ENCODE measurements at places on chromosomes 16 and 17.

DNA sequence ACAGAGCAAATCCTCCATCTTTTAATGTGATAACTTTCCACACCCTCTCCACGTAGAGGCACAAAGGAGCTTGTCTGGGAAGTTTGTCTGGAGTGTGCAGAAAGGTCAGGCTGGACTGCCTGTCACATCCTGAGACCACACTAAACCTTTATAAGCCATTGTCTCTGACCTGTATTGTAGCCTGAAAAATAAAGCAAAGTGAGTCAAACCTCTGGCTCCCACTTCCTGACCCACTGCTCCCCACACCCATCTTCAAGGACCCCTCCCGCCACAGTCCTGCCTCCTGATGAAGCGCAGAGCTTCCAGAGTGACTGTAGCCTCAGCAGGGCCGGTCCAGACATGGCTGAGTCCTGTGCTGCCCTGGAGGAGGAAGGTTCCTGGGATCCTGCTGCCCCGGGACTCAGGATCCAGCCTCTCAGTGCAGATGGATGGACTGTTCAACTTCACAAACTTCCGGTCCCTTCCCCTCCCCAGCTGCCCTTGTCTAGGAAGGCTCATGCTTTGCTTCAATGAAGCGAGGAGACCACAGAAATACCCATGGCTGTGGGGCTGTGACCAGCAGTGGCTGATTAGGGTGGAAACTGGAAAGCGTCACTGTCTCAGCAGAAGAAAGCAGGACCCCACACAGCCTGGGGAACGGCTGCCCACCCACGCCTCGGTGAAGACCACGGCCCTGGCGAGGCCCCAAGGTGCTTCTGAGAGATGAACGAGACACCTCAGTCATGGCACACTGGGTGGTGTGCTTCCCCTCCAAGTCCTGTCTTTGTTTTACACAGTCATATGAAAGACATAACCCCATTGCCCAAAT is 30.9 kb upstream of the CLEC18B start:
- no peak for DNase-seq

DNA sequence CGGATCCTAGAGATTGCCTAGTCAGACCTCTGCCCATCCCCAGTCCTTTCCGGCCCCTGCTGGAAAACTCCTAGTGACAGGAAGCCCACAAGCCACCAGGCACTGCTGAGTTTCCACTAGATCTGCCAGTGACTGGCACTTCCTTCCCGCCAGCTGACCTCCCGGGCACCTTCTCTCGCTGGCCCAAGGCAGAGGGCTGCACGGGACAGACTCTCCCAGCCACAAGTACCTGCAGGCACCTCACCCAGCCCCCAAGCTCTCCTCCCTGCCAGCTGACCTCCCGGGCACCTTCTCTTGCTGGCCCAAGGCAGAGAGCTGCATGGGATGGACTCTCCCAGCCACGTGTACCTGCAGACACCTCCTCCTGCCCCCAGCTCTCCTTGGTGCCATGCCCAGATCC is 66.3 kb upstream of the DOC2B start:
- DNase-seq: no peak

DNA sequence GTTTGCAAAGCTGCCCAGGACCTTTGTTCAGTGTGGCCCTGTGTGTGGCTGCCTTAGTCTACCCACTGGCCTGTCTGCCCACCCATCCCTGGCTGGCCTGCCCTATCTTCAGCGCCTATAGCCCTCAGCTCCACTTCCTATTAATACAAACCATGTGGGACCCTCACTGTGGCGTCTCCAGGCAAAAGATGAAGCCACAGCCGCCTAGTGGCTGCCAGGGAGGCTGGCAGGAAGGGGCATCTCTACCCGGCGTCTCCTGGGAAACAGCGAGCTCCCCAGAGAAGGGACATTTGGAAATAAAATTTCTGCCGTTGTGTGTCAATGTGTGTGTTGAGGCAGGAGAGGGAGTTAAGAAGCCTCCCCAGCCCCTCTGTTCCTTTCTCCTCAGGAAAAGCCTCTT is 31.5 kb downstream of the NEUROD2 start:
- DNase-seq: no peak

DNA sequence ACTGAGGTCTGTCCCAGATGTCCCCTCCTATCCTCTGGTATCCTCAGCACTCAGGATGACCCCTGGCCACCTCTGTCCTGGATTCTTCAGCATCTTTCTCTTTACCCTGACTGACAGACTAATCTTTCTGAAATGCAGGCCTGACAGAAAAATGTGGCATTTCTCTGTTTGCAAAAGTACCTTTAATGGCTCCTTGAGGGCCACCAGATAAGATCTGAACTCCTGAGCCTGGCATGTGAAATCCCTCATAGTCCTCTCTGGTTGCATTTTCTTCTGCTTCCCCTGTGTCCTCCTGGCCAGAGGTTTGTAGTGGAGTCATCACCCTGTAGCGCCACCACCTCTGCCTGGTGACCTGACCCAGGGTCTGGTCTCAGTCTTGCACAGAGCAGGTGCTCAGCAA is 2.0 kb upstream of the ELMO3 start:
- no peak for DNase-seq

GRCh38 chr16:714558-715476 is at the start of gene METRN:
Gene METRN, plus strand, starts transcription at chr16:715118. Its CDS starts 172 bp downstream, at chr16:715290.
- DNase-seq: no peak

DNA sequence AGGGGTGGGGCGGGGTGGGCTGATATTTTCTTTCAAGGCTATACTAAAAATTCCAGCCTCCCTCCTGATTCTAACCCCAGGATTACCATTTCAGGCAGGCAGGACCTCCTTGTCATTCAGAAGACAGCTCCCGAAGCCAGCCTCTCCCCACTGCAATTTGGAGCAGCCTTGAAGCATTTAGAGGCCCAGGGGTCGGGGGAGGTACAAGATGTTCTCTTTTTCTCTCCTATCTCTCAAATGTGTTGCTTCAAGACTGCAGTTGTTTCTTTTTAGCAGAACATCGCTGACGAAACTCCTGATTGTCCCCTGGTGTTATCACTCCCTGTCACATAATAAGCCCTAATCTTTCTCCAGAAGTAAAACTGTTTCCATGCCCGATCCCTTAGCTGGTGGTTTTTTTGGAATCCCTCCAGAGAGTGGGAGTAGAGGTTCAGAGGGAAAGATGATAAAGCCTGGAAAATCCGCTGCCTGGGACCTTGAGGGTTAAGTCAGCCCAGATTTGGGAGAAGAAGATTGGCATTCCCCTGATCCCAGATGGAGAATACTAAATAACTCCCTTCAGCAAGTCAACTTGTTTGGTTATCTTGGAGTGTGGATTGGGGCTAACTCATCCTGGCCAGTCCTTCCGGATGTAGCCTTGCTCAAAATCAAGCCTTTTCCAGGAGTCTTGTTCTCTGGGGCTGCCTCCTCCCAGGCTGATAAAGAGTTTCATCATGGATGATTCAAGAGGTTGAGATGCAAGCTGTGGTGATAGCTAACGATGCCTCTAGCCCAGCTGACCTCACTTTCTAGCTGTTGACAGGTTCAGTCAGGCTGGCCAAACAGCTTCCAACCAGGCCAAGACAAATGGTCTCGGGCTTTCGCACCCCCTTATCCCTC is 71.3 kb downstream of the SOX9 start:
- DNase-seq: peak; percentile 34

GRCh38 chr16:17395849-17396480 is 74.8 kb downstream of the XYLT1 start:
- no peak for DNase-seq

DNA sequence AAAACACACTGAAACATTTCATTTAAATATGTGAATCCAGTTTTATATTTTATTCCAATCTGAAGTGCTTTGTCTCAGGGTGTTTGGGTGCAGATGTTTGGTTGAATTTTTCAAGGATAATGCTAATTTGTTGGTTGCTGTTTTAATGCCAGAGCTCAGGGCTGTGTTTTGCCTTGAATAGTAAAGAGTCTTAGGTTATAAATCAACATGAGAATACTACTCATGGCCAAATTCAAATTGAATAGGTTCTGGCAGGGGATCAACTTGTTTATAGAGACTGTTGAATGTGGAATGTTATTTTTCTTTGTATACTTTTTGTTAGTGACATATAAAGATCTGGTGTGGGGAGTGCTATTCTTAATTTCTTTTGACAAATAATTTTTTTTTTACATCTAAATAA is 18.8 kb downstream of the TOM1L1 start:
- no peak for DNase-seq

- peak; percentile 81 for DNase-seq
Measured at GRCh38 chr16:75319513-75320411, 68.3 kb upstream of the BCAR1 start.

DNA sequence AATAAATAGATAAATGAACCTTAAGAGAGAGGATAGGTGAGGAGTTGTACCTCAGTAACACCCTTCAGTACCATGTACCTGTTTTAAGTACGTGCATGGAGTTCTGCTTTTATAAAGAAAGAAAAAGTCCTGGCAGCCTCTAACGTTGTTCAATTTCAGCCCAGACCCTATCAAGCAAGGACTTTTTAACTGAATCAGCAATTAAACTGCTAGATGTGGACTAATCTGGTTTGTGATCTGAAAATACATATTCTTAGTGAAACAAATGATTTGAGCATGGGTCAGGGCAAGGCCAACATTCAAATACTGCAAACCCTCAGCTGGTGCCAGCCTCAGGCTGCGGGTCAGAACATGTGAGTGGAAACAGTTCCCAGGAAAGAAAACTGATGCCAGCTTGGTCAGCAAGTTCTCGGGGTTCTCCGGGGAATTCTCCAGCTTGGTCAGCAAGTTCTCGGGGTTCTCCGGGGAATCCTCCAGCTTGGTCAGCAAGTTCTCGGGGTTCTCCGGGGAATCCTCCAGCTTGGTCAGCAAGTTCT is 84.5 kb downstream of the MRM3 start:
- no peak for DNase-seq

GRCh38 chr17:2985318-2985717 is 78.1 kb downstream of the OR1D5 start:
- no peak for DNase-seq

DNA sequence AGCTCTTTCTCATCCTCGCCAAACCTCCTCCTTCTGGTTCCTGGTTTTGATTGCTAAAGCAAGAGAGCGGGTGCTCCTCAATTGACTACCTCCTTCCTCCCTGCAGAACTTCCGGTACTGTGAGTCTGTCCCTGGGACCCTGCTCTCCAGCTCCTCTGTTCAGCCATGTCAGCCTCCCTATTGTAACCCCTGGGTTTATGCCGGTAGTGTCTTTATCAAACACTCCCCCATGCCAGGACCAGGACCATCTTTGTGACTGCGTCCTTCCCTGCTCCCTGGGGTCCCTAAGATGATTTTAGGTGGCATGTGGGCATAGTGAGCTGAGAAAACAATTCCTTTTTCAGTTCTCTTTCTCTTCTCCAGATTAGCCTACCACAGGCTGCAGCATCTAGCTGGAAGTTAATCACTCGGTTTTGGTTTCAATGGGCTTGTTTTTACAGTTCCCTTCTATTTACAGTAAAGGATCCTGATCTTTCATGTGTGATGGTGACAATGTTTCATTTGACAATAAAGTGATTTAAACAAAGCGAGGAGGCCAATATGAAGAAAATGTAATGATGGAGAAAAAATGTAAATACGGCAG is 27.7 kb upstream of the IL21R start:
- no peak for DNase-seq

DNA sequence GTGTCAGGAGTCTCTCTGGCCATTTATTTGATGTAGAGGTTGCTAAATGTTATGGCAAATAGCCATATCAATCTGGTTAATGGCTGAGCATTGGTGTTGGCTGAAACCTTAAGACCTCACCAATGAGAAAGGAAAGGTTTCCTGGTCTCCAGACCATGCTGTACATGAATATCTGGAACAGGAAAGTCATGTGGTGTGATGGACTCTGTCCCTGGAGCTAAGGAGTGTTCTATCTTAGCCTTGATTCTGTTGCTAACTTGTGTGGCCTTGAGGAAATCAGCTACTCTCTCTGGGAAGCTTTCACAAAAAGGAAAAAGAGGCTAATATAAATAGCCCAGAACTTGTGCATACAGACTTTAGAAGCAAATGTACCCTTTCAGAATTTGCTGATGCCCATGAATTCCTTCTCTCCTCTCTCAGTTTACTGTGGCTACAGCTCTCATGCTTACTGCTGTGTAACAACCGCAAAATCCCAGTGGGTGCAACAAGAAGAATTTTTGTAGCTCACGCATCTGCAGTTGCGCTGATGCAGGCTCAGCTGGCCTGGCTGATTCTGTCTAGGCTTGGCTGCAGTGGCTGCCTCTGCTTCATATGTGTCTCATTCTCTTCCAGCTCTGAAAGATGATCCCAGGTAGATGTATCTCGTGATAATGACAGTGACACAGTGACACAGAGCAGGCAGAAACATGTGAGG is 287.5 kb downstream of the NPIPA8 start:
- DNase-seq: no peak

- DNase-seq: no peak
Measured at GRCh38 chr17:1091900-1092299, 87.9 kb downstream of the ABR start.

DNA sequence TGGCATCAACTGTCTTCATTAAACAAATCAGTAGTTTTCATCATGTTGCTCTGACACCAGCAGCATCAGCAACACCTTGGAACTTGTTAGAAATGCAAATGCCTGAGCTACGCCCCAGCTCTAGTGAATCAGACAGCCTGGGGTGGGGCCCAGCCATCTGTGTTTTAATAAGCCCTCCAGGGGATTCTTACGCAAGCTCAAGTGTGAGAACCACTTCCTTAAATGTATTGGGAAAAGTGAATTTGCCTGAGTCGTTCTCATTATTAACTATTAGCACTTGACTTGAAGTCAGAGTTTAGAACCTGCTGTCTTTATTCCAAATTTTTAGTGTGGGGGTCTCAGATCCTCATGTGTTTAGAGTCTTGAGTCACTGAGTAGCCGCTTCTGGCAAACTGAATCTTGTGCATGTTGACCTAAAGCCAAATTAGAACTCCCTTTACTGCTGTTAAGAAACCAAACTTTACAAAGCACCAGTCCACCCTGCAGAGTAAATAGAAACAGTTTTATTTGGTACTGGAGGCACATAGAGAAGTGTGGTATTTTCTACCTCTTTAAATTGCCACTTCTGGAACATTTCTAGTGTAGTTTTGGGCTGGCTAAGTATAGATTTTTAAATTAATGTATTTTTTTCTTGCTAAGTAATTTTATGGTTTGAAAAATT is 137.4 kb upstream of the COX10 start:
- peak; percentile 18 for DNase-seq

- DNase-seq: peak; percentile 67
Measured at GRCh38 chr17:35373534-35373983, at the start of gene SLFN11. Gene SLFN11, minus strand, starts transcription at chr17:35373621. Its CDS starts 9,814 bp downstream, at chr17:35363807.

- peak; percentile 25 for DNase-seq
Measured at GRCh38 chr17:69574257-69575197, 160.0 kb downstream of the MAP2K6 start.

DNA sequence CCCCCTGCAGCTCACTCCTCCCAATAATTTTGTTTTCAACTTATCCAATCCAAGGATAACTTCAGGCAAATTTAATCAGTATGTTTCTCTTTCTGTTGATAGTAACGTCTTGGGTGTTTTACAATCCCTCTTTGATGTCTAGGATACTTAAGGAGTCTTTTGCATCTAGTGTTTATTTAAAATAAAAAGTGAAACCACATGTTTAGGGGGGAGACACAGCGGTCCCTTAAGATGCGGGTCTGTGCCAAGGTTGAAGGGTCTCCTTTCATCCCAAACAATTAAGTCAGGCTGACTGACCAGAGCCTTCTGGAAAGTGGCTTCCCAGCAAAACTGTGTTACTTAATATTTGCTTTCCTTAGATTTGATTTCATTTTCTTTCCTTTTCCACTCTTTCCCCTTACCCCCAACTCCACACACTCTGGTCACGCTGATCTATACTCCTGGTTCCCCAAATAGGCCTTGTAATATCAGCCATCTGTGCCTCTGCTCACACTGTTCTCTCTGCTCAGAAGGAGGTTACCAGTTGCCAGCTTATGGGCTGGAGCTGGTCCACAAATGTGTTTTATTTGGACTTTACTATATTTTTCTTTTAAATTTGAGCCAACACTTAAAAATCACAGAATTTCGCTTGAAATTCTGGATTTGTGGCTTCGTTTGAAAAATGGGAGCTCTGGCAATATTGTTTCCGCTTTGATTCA is 11.2 kb downstream of the ANKS4B start:
- DNase-seq: no peak
